Stimulated activated naive CD4-positive, alpha-beta T cell (primary cell): ENCODE measurements at places on chromosomes 2 and 18.

DNA sequence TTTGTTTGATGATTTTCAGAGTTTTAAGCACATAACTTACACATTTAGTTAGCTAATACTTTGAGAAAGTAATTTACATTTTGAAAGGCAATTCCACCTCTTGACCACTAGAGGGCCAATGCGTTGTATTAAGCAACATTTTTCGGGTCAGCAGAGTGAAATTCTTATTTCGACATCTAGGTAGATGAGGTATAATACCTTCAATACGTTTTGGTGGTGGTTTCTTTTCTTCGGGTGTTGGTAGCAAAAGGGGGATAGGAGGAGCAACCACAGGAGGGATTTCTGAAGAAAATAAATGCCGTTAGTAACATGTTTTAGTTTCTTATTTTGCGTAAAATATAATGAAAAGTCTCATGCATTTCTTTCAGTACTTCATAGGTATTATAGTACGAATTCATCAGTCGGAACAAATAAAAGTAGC lies 106.3 kb downstream of the TTN start:
- no peak for DNase-seq

DNA sequence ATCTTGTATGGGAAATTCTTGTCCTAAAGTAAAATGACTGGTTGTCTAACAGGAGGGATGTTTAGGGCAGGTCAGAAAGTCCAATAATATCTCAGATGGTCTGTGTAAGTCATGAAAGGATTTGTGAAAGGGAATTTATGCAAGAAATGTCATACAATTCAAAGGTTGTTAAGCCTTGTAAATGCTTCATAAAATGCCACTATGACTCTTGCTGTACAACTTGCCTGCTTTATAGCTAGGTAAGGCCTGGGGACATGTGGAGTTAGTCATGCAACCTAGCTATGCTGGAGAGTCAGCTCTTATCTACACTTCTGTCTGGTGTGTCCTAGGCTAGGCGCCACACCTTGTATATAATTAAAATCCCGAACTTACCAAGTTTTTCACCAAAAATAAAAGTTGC lies 36.9 kb upstream of the VWA3B start:
- no peak for DNase-seq

DNA sequence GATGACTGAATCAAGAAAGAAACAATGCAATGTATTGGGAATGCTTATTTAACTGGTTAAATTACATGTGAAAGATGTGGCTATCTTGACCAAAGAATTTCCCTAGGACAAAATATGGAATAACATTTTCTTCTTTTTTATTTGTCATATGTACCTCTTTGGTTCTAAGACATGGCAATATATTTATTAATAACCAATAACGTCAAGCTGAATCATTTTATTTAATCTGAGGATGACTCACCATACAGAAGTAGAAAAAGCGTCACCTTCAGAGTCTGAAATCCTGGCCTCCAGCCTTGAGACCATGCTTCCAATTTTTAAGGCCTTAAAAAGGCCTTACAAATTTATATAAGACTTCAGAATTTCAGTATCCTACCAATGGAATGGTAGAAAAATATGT lies 1464.9 kb downstream of the SUCLG1 start:
- DNase-seq, result no peak

DNA sequence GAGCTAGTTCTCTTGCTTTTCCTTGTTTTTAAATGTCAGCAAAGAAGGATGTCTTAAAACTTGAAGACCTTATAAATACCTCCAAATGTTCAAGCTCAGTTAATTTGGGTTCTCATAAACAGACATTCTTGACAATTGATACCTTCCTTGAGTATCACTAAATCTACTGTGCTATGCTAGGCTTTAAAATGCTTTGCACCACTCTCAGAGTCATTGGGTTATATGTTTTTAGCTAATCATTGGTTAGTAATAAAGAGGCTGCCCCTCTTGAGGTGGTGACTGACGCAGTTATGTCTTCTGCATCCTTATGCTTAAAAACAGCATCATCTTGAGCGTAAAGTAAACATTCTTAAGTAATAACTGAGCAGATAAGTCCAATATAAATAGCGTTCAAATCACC lies 276.0 kb downstream of the AGPS start:
- DNase-seq, result no peak

DNA sequence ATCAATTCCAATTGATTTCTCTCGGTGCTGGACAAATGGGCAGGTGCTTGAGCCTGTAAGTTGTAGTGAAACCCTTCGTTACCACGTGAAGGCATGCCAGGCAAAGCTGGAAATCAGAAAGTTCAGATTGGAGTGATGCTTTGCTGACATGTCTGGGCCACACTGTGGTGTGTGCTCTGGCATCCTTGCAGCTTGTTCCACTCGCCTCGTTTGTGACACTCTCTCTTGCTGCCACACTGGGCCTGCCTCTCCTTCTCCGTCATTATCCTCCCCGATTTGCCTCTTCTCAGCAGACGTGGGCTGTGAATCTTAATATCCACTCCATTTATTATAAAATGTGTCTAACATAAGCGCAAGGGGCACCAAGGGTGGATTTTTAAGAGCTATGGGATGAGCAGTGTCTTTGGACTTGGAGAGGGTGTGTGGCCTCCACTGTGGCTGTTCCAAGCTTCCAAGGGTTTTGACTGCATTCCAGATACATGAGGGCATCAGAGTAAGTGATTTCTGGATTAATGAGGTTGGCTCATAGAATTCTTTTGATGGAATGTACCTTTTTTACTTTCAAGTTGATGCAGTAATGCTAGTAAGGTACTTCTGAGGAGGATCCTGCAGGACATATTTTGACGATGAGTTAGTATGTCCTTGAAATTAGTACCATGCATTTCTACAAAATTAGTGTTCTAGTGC lies 238.8 kb downstream of the TPGS2 start:
- no peak for DNase-seq

DNA sequence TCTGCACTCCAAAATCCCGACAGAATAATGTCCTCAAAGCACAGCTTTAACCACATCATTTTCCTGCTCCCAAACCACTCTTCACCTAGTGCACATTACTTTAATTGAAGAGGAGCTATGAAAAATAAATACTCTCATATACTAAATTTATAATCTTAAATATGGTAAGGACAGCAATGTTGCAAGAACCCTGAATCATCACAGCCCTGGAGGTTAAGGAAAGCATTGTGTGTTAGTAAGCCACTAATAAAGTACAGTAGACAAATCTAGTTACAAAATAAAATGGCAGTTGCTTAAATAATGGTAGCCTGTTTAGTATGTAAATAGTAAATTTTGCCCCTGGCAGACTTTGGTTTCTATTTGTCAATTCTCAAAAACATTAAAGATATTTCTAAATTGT lies 27.0 kb upstream of the CCDC178 start:
- DNase-seq, result no peak
